ENCODE measurements at places on chromosomes 4 and X.

- DNase-seq = no peak
Observed at GRCh38 chr4:38313175-38313574, 350.8 kb upstream of the KLF3 start.

DNA sequence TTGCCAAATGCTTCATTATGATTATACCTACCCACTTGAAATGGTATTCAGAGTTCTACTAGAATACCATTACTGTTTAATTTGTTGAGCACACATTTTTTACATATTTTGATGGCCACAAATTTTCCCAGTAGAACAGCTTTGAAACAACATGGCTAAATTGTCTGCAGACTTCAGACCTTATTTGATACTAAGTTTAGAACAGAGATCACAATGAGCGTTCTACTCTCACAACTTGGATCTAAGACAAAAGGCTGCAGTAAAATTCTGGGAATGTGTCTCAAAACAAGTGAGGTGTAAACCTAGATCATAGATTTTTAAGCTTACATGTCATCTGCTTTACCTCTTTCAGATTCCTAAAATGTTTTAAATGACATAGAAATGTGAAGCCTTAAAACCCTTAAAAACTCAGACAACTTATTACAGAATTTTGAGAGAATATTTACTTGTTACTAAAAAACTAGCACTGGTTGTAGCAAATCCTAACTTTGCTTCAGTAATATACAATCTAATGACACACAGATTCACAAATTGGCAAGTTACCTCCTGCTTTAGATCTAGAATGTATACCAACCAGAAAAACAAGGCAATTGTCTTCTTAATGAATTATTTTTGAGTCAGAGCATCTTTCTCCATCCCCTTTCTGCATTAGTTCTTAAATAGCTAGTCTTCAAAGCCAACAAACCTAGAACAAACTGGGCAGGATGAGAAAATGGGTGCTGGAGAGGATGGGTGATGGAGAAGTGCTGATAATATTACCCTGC lies 243.3 kb downstream of the SLC7A11 start:
- no peak for DNase-seq

GRCh38 chrX:131199091-131199490 lies 90.0 kb downstream of the IGSF1 start:
- no peak for DNase-seq

DNA sequence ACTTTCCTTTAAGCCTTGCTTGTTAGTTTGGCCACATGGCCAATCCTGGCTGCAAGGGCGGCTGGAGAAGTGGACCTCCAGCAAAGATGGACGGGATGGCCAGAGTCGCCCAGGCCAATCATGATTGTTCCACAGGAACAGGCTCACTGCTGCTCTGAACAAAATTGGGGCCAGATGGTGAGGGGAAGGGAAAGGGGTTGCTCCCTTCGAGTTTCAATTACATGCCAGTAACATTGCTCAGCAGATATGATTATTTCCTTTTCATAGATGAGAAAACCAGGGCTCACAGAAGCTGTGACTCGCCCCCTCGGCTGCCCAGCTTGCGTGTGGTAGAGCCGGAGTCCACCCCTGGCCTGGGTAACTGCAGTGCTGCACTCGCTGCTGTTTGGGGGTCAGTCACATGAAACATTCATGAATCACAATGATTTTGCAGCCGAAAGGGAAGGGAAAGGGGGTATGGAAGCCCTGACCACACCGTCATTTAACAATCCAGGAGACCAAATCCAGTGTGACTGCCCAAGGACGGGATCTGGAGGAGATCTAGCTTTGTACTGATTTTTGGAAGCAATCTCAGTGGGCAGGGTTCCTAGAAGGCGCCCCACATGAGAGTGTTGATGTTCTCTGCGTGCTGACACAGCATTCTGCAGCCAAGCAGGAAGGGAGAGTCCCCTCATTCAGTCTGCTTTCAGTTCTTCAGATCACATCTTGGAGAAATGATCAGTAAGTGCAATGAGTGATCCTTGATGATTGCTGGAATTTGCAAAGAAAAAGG lies 77.3 kb upstream of the MSX1 start:
- DNase-seq = no peak

DNA sequence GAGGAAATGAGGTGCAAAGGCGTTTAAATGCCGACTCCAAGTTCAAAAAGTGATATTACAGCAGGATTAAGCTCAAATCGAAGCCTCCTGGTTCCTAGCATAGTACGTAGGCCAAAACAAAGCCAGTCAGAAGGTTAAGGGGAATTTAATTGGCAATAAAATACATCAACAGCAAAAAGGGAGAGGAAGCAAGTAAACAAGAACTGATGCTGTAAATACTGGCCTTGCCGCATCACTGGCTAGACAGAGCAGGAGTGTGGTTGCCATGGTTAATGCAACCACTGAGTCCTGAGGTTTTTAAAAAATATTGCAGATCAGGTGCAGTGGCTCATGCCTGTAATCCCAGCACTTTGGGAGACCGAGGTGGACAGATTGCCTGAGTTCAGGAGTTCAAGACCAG lies 63.2 kb upstream of the FBXW7 start:
- DNase-seq = no peak

DNA sequence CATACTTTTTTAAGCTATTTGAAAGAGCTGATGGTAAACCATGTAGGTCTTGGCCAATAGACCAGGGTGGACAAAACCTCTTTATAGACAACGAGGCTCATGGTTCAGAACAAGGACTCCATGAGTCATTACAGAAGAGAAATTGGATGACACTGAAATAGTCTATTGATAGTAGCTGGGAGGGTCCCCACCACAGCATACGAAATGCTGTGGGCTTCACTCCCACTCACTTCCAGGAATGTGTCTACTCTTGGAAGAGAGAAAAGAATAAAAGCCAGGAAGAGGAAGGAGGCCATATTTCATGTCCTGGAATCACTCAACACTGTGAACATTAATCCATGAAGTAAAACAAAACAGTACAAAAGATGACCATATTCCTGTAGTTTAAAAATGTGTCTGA lies 82.3 kb upstream of the MXRA5 start:
- no peak for DNase-seq

- no peak for DNase-seq
Observed at GRCh38 chr4:139625482-139625881, 40.1 kb upstream of the MGST2 start.

DNA sequence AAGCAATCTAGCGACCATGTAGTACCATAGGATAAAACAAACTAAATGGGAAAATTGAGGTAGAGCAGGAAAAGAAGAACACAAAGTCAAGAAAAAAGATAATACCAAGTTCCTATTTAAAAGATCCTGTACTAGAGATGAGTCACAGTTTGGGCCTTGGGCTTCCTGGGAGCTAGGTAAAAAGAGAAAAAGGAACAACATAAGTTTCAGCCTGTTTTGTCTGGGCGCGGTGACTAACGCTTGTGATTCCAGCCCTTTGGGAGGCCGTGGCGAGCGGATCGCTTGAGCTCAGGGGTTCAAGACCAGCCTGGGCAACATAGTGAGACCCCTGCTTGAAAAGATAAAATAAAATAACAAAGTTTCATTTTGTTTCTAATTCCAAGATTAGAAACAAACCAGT lies 14.0 kb upstream of the TMEM156 start:
- DNase-seq = no peak

- DNase-seq = no peak
Observed at GRCh38 chr4:113316879-113317278, 267.4 kb downstream of the ANK2 start.

- no peak for DNase-seq
Observed at GRCh38 chr4:139905489-139905888, 239.9 kb downstream of the MGST2 start.

DNA sequence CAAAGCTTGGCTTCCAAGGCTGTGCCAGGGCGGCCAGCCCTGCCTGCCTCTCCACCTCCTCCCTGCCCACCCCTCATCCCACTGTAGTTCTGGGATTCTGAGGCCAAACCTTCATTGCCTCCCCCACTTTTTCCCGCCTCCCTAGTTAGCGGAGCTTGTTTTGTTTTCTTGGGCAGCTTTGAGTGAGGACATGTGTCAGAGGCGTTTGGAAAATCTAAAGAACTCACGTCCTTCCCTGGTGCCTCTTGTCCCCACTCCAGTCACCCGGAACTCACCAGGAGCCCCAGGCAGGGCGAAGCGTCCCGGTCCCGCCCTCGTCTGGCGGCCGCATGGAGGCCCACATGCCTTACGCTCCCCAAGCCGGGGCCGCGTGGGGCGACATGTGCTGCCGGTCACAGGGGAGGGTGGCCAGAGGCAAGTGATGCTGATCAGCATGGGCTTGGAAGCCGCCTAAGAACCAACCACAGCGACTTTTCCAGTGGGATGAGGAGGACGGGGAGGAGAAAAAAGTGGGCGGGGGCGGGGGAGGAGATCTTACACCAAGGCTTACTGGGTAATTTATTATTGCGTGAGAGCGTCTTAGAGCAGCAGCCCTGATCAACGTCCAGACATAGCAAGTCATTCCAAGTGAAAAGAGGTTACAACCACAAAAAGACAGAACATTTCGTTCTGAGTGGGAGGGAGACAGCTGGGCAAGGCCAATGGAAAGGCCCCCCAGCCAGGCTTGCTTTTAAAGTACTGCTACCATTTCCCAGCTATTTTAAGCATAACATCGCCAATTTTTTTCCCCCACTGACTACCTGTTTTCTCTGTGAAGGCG lies 48.5 kb downstream of the PRPS1 start:
- DNase-seq = peak; percentile 78

GRCh38 chr4:1414831-1415680 lies 8.8 kb upstream of the NKX1-1 start:
- no peak for DNase-seq

- peak; percentile 55 for DNase-seq
Observed at GRCh38 chr4:22389240-22389870, 126.5 kb downstream of the ADGRA3 start.

Measured in Caco-2 (cell line).